Epithelial cell of alveolus of lung (primary cell): ENCODE measurements at places on chromosomes 4 and X. TPM values are rescaled to one million over a fixed set of nuclear protein-coding genes. Genes with fewer than 3 reads are reported as not detected.

Gene XPNPEP2
- total RNA-seq, result 1.3 TPM in 1 of 2 replicates, not detected in the other

Gene LAMP2
- 116 and 147 TPM in 2 replicates for total RNA-seq

Gene TLL1
- 0.08 and 0.26 TPM in 2 replicates for total RNA-seq

Gene POU4F2
- total RNA-seq, result not detected in 2 replicates

Gene CXCL1
- 55.1 and 534 TPM in 2 replicates for total RNA-seq

Gene VEGFD
- not detected in 2 replicates for total RNA-seq

Gene IGFBP7
- 215 and 820 TPM in 2 replicates for total RNA-seq

Gene PFKFB1
- total RNA-seq, result under 0.01 TPM in 1 of 2 replicates, not detected in the other

Gene GLUD2
- total RNA-seq, result 0.91 and 1.1 TPM in 2 replicates

Gene TACC3
- 22.2 and 31.3 TPM in 2 replicates for total RNA-seq

Gene LUZP4
- total RNA-seq, result not detected in 2 replicates

Gene HTN1
- not detected in 2 replicates for total RNA-seq

Gene TMSB15B
- 13.8 and 25.2 TPM in 2 replicates for total RNA-seq

Gene MTNR1A
- total RNA-seq, result 0.48 TPM in 1 of 2 replicates, not detected in the other

Gene CLTRN
- 0.32 and 0.78 TPM in 2 replicates for total RNA-seq

Gene LONRF3
- total RNA-seq, result 1.2 TPM in 1 of 2 replicates, not detected in the other

Gene CACNA1F
- total RNA-seq, result not detected in 2 replicates

Gene ERVMER34-1
- 0.13 and 3.0 TPM in 2 replicates for total RNA-seq

Gene FRG2
- total RNA-seq, result not detected in 2 replicates

Gene STAP1
- total RNA-seq, result not detected in 2 replicates

Gene PCDH10
- total RNA-seq, result 2.4 and 4.3 TPM in 2 replicates

Gene UPF3B
- total RNA-seq, result 1.0 and 3.0 TPM in 2 replicates

Gene TRIM61
- 2.5 and 2.7 TPM in 2 replicates for total RNA-seq

Gene TLR2
- total RNA-seq, result 0.08 and 3.2 TPM in 2 replicates
